ENCODE measurements at places on chromosomes 5 and 9.

DNA sequence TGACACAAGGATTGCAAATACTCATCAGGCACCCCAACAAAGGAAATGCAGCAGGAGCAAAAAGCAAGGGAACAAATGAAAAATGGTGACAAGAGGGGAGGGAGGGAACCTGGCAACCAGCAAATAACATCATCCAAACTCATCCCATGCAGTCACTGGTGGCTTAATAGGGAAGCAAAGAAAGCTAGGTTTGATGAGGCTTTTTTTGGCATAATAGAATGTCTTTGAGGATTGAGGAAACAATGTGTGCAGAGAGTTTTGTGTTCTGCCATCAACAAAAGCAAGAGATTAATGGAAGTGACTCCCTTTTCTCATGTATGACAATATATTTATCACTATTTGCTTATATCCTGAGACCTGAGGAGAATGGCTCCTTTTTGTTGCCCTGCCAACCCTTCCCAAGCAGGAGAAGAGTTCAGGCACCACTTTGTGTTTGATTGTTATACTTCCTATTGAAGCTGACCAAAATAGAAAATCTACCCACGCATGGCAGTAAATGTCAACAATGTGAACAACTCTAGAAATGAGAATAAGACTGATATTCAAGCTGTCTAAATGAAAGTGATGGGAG, 375.7 kb downstream of the CAAP1 start:
- no peak for DNase-seq

GRCh38 chr5:79851391-79851863, 139.6 kb downstream of the MTX3 start:
- no peak for DNase-seq

- no peak for DNase-seq
Observed at GRCh38 chr5:160167624-160168165, 48.4 kb upstream of the PWWP2A start.

GRCh38 chr9:92911511-92912475, 34.0 kb upstream of the ZNF484 start:
- no peak for DNase-seq

DNA sequence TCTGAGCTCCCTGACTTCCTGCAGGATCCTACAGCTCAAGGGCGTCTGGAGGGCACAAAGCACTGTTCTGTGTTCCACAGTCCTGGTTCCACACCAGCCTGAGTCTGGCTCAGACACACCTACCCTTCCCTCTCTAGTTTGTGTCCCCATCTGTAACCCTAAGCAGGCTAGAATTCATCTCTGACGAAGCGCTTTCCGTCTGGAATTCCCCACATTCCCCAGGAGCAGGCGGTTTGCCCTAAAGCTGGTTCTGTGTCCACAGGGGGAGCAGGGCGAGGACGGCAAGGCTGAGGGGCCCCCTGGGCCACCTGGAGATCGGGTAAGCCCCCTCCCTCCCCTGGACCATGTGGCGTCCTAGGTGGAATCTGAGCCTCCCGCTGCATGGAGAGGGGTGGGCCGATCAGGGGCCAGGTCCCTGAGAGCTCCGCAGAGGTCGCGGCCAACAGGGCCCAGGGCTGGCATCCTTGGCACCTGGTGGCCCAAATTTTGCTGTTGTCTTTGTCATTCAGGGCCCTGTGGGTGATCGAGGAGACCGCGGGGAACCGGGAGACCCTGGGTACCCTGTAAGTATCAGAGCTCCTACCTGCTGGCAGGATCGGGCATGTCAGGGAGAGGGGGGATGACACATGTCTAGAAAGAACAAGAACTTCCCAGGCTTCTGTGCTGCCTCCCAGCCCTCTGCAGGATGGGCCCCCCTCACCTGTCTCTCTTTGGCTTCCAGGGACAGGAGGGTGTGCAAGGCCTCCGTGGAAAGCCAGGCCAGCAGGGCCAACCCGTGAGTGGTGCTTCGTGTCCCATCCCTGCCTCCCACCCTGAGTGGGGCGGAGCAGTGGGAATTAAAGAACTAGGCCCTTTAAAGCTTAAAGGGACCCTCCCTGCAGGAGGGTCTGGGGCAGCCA, 34.5 kb upstream of the ORM1 start:
- no peak for DNase-seq

DNA sequence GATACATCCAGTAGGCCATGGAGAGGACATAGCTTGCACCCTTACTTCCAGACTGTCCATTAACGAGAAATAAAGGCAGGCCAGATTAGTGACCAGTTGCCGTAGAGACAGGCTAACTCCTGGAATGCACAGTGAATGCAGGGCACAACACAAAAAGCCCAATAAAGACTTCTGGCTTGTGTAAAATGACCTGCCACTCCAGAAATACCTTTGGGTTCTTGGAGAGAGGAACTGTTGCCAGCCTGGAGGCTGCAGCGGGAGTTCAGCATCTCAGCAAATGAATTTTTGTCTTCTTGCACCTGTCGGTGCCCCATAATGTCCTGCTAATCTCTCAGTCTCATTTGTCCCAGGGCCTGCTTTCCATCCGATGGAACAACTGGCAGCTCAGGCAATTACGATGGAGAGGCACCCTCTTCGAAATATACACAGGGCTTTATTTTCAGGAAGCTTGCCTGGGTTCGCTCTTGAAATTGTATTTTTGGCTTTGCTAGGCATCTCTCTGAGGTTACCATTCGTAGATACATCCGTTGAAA, 538.8 kb upstream of the ZNF462 start:
- no peak for DNase-seq

DNA sequence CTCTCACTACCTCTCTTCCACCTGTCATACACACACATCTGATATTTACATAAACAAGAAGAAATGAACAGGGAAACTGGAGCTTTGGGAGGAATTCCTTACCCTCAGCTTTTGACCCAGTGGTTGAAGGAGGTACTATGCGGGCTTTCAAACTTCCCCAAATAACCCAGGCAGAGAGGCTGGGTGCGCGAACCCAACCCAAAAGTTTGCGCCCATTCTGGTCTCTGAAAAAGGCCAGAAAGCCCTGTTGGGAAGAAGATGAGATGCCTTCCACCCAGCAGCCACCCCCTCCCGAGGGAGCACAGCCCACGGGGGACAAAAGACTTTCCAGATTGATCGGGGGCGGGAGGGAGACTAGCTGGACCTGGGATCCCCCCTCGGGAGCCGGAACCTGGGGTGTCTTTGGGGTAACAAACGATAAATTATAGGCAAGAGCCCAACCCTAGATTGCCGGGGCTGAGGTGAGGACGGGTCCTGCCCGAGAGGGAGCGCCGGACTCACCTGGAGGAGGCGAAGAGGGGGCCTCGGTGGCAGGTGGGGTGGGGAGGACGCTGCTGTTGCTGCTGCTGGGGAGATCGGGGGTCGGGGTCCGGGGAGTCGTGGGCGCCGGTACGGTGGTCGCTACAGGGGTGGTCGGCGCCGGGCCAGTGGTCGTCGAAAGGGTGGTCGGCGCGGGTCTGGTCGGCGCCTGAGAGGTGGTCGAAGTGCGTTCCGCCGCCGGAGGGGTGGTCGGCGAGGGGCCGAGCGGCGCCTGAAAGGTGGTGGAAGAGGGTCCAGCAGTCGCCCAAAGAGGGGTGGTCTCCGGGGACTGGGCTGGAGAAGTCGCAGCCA, 798 bp downstream of the MEGF9 start:
- peak; percentile 7 for DNase-seq

GRCh38 chr5:34826347-34826746, 12.6 kb upstream of the TTC23L start:
- DNase-seq = no peak

DNA sequence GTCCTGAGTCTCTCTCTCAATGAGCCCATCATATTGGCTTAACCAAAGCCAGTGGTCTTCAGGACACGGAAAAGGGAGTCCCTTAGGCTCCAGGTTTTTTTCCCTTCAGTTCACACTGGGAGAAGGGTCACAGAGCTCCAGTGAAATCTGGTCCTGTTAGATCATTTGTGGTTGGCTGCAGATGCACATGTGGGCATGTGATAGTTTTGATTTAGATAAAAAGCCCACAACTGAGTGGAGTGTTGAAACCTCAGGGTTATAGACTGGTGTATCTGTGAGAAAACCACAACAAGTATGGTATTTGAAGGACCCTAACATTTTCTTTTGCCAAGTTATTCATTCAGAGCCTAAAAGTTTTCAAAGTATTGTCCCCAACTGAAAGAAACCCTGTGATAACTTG, 46.7 kb downstream of the PRLR start:
- DNase-seq = no peak

GRCh38 chr5:112681481-112681908, 56.2 kb upstream of the APC start:
- no peak for DNase-seq

- no peak for DNase-seq
Observed at GRCh38 chr9:127574072-127574993, 37.7 kb upstream of the STXBP1 start.

DNA sequence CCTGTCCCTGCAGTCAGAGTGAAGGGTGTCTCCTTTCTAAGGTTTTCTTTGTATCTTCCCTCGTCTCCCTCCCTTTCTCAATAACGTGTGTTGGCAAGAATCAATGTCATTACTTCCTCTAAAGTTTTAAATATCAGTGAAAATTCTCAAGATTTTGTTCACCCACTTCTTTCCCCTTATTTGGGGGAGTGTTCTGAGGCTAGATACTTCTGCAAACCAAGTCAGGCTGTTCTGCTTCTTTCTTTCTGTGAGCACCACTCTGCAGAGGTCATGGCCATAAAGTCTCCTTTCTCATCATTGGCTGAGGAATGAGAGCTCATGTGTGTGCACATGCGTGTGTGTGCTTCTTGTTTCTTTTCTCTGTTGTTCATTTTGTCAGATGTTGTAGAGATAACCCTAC, 26.6 kb upstream of the SPATA31C2 start:
- no peak for DNase-seq

GRCh38 chr9:70003901-70004714, 39.5 kb upstream of the MAMDC2 start:
- no peak for DNase-seq

GRCh38 chr9:119298076-119298853, 71.0 kb downstream of the BRINP1 start:
- no peak for DNase-seq

DNA sequence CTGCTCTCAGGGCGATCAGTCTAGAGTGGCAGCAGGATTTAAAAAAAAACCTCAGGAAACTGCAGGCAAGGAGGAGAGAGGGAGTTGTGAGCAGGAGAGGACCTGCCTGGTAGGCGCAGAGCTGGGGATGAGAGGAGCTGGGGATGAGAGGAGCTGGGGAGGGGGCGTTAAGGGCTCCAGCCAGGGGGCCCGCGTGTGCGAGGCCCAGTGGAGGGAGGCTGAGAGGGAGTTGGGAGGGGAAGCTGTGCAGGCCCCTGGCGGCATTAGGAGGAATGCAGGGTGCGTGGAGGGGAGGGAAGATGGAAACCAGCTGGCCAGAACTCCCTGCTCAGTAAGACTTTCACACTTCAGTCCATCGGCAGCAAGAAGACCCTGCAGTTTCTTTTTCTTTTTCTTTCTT, 45.2 kb upstream of the HMCN2 start:
- DNase-seq = no peak

GRCh38 chr9:112325600-112325999, 7.8 kb downstream of the PTBP3 start:
- DNase-seq = no peak

GRCh38 chr5:80187421-80188090, 68.3 kb downstream of the SERINC5 start:
- DNase-seq = no peak

DNA sequence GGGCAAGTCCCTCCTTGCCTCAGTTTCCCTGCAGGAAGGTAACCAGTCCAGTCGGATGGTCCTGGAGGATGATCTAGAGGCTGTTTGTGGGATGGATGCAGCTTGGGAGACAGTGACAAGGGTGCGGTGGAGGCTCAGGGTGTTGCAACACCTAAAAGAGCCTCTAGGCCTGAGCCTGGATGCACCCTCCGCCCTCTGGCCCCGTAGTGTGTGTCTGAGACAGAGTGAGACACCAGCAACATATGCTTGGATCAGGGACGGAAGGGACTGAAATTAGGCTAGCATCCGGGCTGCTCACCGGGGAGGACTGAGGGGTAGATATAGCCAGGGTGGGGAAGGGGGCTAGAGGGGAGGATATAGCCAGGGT, 1.1 kb downstream of the CRAT start:
- no peak for DNase-seq

DNA sequence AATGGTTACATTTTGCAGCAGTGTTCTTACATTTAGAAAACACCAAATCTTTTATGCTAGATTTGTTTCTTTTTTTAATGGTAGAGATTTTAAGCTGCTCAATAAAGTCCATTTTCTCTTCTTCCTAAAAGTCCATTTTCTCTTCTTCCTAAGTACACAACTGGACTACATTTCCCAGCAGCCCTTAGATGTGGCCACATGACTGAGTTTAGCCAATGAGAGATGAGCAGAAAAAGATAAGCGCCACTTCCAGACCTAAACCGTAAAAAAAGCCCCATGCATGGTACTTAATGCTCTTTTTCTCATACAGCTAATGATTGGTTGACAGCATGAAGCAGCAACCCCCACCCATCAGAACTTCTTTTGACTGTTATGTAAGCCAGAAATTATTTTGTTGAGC, 206.7 kb downstream of the FAM114A2 start:
- no peak for DNase-seq

- DNase-seq = no peak
Observed at GRCh38 chr9:83960991-83961390, 19.0 kb downstream of the HNRNPK start.

- DNase-seq = no peak
Observed at GRCh38 chr5:136098176-136098575, 34.5 kb upstream of the SMAD5 start.

GRCh38 chr5:61280761-61281427, 51.2 kb upstream of the ZSWIM6 start:
- no peak for DNase-seq

- no peak for DNase-seq
Observed at GRCh38 chr5:141958546-141959172, 657 bp upstream of the PCDH12 start.

DNA sequence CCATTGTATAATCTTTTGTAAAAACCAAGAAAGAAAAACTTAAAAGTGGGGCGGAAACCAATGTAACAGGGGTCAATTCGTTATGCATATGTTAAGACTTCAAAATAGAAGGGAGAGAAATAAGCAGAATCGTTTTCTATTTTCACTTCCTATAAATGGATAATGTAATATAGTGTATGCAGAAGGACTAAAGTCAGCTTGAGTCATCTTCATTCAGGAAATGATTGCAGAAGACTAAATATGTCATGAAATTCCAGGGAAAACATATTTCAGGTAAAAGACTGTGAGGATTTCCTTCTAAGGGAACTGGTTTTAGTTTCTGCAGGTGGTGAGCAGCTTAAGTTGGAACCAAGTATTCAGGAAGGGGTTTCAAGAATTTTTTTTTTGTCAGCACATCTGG, 753.3 kb downstream of the IRX1 start:
- DNase-seq = no peak

DNA sequence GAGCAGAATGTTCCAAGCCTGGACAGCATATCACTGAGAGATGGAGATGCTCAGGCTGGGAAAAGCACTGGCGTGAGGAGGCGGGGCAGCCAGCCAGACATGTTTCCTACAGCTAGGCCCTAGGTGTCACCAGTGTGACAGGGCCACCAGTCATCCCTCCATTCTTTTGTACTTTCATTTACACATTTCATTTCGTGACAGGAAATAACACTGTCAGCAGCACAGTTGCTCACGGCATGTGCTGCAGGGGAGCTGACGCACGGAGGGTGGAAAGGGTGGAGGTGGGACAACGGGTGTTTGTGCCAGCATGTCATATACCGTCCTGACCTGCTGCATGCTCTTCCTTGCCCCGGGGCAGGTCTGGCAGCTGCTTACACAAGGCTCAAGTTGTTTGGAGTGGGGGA, 14.8 kb upstream of the CEMIP2 start:
- peak; percentile 85 for DNase-seq

Data from CD4-positive, alpha-beta T cell treated with Interleukin-12 subunit alpha and Interleukin-12 subunit beta, for 1 hour (primary cell).